ENCODE measurements at places on chromosomes 4 and X.

DNA sequence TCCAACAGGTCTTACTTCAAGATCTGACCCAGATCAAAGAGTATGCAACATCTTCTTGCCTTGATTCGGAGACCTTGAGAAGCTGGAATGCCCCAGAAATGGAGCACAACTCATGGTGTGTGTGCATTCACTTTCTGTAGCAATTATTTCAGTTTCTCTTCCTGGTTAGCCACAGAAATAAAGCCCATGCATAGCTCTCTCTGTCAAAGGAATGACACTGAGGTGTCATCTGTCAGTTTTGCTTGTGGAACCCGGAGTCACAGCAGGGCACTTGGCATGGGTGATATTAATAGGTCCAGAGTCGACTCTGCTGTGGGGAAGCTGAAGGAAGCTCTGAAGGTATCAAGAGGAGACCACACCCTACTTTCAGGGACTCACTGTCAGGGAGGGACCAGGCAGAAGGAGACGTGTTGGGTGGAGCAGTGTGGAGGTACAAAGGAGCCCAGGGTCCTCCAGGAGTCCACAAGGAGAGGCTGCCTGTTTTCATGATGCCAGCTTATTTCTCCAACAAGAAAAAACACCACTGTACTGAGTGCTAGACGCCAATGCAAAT lies 10.7 kb downstream of the CLNK start:
- no peak for DNase-seq

DNA sequence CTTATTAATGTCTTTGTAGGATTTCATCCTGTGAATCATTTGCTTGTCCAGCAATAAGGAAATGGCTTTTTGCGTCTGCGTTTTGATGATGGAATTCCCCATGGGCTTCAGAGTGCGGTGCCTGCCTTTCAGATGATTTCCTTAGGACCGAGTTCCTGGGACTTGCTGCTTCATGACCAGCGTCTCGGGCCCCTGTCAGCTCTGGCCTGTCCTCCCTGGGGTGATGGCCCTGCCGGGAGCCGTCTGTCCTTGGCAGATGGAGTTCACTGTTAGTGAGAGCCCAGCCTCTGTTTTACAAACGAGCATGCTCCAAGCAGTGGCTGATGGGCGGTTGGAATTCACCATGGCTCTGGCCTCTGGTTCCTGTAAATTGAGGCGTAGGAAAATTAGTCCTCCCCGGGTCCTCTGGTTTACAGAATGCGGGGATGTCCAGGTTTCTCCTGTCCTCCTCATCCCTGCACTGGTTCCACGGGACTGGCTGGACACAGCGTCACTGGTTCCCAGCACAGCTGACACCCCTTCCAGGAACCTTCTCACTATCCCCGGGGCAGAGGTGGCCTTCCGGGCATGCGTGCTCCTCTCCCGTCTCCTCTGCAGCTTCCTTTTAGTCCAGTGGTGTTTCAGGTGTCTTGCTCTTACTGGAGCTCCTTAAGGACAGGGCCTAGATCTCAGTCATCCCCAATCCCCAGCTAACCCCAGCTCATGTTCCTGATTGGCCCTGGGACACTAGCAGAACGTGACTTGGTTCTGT lies 34.9 kb downstream of the TBC1D14 start:
- no peak for DNase-seq

- no peak for DNase-seq
Measured at GRCh38 chrX:24775891-24776290, 82.2 kb downstream of the POLA1 start.

DNA sequence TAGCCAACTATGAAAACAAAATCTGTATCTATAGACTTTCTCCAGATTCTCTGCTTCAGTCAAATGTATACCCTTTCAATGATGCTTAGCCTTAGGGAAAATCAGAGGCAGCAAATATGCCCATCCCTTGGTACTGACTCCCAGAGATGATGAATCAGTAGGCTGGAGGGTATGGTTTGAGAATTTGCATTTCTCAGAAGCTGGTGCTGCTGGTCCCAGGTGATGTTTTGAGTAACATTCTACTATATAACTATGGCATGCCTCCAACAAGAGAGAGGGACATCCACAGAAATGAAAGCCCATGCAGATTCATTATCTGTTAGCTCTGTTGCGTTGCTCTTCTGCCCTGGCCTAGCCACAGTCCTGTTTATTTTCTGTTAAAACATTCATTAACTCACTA lies 13.6 kb downstream of the TNIP3 start:
- no peak for DNase-seq

DNA sequence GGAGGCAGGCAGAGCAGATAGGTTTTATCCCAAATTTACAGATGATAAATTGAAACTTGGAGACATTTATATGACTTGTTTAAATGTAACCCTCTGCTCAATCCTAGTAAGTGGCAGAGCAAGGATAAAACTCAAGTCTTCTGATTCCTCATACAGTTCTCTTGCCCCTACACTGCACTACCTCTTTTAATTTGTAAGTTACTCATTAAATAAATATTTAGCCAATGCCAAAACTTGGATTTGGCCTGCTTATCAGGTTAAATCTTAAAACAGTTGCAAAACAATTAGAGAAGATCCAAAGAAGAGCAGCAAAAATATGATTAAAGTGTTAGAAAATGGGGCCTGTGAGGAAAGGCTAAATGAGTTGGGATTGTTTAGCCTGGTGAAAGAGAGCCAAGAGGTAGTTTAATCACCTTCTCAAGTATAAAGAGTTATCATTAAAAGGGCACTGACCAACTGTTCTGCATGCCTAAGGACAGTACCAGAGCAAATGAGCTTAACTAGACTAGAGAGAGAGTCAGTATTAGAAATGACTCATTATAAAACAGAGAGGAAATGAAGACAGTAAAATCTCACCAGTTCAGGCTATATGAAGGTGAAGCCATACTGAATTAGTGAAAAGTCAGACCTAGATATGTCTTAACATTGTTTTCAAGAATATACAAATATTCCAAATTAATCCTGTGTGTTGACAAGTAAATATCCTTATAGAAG lies 146.3 kb downstream of the GRIA3 start:
- no peak for DNase-seq
